ENCODE measurements at places on chromosomes 6 and 20.

DNA sequence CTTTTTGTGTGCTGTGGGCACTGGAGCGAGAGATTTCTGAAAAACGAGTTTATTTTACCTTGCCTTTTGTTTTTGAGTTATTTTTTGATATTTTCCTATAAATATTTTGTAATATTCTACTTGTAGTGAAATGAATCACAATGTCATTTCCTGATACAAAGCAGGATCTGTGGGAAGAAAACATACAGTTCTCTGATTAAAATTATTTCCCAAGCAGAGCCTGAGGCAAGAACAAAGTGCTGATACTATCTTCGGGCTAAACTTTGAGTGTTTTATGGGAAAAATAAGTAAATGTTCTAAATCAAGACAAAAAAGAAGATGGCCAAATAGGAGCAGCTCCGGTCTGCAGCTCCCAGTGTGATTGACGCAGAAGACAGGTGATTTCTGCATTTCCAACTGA lies 33.7 kb upstream of the ELOVL5 start:
- no peak for DNase-seq

DNA sequence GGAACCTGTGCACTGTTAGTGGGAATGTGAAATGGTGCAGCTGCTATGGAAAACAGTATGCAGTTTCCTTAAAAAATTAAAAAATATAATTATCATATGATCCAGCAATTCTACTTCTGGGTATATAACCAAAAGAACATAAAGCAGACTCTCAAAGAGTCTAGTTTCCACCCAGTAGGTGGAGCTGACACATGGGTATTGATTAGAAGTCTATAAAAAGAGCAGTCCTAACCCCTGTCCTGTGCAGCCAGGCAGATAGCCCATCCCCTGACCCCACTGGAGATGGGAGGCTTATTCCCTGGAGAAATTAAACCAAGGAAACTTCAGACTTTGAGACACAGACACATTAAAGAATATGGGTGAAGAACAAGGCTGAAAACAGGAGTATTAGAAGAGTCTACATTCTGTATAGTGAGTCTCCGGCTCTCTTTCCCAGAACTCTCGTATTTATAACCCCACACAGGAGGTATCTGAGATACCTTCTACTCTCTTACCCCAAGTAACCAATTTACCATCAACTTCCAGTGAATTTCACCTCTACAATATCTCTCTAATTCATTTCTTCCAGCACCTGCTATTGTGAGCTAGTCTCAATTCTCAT lies 92.3 kb downstream of the SEL1L2 start:
- DNase-seq, result peak; percentile 20

- no peak for DNase-seq
Measured at GRCh38 chr6:47715782-47716181, 17.4 kb downstream of the ADGRF4 start.

- DNase-seq, result peak; percentile 76
Measured at GRCh38 chr6:84645000-84645399, 119.4 kb downstream of the TBX18 start.

DNA sequence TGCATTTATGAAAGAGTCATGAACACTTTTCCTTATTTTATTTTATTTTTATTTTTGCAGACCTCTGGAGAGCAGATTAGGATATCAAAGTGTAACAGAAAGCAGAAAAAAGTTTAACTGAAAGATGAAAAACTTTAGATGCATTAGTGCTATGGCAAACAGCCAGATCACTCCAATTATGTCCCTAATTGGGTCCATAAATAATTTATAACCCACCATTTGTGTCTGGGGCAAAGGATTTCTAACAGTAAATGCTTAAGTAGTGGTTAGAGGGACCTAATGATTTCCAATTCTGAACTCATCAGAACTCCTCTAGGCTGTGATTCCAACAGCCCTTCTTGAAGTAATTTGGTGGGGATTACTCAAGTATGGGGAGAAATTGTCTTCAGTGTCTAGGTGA lies 93.7 kb upstream of the PROKR2 start:
- DNase-seq, result no peak

DNA sequence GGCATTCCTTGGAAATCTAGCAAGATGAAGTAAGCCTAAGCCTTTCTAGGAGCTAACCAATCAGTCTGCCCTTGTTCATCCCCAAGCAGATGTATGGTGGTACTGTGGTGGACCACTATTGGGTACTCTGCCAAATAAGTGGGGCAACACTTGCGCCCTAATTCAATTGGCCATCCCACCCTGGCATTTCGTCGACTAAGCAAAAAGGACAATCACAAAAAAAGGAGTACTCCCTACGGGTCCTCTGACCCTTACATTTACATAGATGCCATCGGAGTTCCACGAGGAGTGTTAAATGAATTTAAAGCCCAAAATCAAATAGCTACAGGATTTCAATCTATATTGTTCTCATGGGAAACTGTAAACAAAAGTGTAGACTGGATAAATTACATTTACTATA lies 19.5 kb downstream of the CHD6 start:
- no peak for DNase-seq

GRCh38 chr6:150267686-150268561 lies 100.9 kb upstream of the IYD start:
- peak; percentile 88 for DNase-seq

DNA sequence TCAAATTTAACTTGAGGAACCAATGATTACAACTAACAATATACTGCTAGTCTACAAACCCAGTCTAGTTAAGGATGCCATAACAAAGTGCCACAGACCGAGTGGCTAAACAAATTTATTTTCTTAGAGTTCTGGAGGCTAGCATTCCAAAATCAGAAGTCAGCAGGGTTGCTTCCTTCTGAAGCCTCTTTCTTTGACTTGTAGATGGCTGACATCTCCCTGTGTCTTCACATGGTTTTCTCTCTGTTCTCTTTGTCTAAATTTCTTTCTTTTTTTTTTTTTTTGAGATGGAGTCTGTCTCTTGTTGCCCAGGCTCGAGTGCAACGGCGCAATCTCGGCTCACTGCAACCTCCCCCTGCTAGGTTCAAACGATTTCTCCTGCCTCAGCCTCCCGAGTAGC lies 56.1 kb downstream of the NCOA3 start:
- DNase-seq, result no peak

DNA sequence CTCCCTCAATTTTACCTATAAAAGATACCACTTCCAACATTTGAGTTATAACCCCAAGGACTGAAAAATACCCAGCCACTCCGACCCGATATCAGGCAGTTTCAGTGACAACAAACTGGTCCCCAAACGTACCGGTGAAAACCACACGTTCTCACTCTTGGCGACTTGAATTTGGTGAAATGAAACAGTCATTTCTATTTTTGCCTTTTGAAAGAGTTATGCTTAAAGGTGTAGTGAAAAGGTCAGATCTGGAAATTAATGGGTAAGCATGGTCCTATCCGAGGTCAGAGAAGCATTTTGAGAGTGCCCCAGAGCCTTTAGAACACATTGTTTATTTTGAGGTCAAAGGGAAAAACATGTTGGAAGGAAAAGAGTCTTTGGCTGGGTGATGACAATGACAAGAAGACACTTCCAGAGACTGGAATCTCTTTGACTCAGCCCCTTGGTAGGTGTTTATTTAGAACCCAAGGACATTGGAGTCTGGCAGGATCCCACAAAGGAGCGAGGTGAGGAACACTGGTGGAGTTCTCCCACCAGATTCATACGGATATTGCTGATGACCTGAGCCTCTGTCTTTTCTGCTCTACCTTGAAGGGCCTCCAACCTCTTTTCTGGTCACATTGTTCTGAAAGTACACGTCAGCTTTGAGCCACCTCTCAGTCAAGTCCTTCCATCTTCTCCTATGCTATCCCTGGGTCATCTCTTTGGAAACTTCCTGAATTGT lies 235.0 kb downstream of the GMPR start:
- DNase-seq, result no peak

- DNase-seq, result peak; percentile 59
Measured at GRCh38 chr20:325889-326644, 715 bp downstream of the SOX12 start.

GRCh38 chr6:131736811-131737210 lies 26.0 kb upstream of the CTAGE9 start:
- no peak for DNase-seq

DNA sequence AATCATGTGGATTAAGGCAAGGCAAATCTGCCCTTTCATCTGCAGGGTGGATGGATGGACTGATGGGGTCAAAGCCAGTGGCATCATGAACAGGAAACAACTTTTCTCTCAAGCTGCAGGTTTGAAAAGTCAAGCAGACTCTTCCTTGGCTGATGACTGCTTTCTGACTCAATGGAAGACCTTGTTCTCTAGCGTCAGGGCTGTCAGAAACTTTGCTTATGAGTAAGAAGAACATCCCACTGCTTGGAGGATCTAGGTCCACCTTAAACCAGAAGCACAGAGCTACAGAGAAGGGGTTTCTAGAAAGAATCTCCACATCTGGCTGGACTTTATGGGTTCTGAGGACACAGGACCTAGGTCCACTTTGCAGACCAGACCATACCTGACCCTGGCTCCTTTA lies 36.3 kb upstream of the CST5 start:
- no peak for DNase-seq

GRCh38 chr6:166474721-166475565 lies 92.2 kb upstream of the MPC1 start:
- peak; percentile 14 for DNase-seq

GRCh38 chr20:48788486-48789072 lies 39.2 kb downstream of the PREX1 start:
- DNase-seq, result no peak

All from fibroblast of mammary gland (primary cell).